Renal pelvis (tissue), 12 donors: ENCODE measurements at places on chromosomes 13 and 19. TPM values are rescaled to one million over a fixed set of nuclear protein-coding genes. Genes with fewer than 3 reads are reported as not detected.
A peak's percentile ranks its signal among the peaks of the same experiment; 100 is the strongest.

DNA sequence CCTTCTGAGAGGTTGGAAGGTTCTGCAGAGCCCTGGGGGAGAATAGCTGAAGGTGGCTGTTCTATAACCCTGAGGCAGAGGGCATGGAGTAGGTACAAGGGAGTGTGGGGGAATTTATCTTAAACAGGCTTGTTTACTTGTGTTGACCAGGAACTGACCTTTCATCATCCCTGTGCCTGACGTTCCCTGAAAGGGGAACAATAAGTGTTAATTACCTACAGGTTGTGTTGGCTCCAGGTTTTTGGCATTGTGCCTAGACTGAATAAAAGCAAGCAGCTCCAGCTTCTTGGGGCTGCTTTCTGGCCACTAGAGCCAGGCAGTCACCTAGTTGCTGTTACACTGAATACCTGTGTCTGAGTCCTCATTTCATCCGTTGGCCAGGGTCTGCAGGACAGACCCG is 60.0 kb downstream of the ZNF627 start:
- no peak for DNase-seq

GRCh38 chr19:49415102-49415809 is 8.0 kb downstream of the PTH2 start:
- no peak for DNase-seq

- DNase-seq, result peak; percentile 7
Observed at GRCh38 chr13:72808917-72809500, 27.1 kb downstream of the PIBF1 start.

DNA sequence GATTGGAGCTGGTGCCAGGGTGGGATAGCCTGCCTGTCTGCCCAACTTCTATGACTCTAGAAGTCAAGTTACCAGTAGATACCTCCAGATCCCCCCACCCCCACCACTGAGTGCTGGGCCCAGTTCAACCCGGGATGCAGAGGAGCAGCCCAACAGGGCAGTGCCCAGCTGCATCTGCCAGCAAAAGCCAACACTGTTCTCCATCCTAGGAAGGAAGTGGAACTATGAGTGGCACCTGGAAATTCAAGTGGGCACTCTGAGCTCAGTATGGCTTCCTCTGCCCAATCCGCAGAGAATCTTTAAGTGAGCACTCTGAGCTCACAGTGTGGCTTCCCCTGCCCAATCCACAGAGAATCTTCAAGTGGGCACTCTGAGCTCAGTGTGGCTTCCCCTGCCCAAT is 14.2 kb downstream of the TUBGCP3 start:
- DNase-seq, result no peak

DNA sequence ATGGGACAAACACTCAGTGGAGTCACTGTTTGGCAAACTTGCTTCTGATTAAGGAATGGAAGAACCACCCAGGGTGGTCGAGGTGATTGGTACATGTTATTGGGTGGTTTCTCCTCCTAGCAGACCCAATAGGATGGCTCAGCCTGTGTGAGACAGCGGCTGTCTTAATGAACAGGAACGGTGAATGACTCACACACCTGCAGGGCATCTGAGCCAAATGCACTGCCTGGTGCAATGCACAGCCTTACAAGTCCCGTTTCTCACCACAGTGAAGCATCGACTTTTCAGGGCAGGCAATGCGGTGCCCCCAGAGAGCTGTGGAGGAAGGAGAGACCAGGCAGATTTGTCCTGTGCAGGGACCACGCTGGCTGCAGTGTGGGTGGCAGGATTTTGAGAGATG is 238.5 kb downstream of the FGF9 start:
- no peak for DNase-seq

The R3HDM4 gene
- 58.3 TPM for polyA plus RNA-seq

The FREM2 gene
- 47.4 TPM for polyA plus RNA-seq

The KLK15 gene
- not detected for polyA plus RNA-seq

The PCP2 gene
- 0.91 TPM for polyA plus RNA-seq
